Dorsolateral prefrontal cortex (tissue), 122 donors: ENCODE measurements at places on chromosomes 3 and 15. TPM values are rescaled to one million over a fixed set of nuclear protein-coding genes. Genes with fewer than 3 reads are reported as not detected.

The C2CD4A gene
- total RNA-seq: 0.25 TPM

The CCDC9B gene
- total RNA-seq: 17.9 TPM

The WDR5B gene
- 3.1 TPM for total RNA-seq

- no peak for DNase-seq
Measured at GRCh38 chr3:143247073-143247472, 127.5 kb downstream of the CHST2 start.

GRCh38 chr15:88247914-88248313 lies 8.6 kb downstream of the NTRK3 start:
- DNase-seq: no peak
